ENCODE measurements at places on chromosomes 5 and 9.

- no peak for DNase-seq
Measured at GRCh38 chr9:70410368-70410767, 4.1 kb downstream of the KLF9 start.

DNA sequence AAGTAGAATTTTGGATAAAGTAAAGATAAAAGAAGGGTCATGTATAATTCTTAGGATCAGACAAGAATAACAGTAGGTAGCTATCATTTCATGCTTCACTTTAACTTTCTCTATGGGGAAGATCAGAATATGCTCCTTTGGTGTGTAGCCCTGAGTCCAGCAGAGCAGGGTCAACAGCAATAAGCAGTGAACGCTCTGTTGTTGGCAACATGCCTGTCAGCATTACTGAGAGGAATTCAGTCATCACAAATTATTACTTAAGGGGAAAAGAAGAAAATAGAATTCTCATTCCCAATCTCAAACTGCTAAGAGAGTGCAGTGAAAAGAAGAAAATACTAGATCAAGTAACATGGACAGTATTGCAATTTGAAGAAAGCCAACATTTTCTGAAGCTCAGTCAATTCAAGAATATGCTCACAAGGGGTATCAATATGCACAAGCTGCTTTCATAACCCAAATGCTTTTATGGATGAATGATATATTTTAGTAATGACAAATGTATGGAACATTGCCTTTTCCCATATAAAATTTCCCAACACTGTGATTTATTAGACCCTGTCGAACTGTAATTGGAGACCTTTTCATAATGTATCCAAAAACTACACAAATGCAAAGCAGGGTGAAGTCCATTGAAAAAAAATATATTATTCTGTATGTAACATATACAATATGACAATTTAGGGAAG, 1359.4 kb downstream of the EFNA5 start:
- DNase-seq = no peak

- DNase-seq = no peak
Measured at GRCh38 chr5:27172693-27173092, 134.3 kb upstream of the CDH9 start.

GRCh38 chr9:95078939-95079338, 238.6 kb downstream of the FANCC start:
- DNase-seq = no peak

GRCh38 chr9:4547016-4547415, 56.7 kb downstream of the SLC1A1 start:
- DNase-seq = no peak

GRCh38 chr5:142618130-142618523, 67.8 kb downstream of the FGF1 start:
- DNase-seq = no peak

- no peak for DNase-seq
Measured at GRCh38 chr9:131963072-131964030, 116.3 kb downstream of the MED27 start.

DNA sequence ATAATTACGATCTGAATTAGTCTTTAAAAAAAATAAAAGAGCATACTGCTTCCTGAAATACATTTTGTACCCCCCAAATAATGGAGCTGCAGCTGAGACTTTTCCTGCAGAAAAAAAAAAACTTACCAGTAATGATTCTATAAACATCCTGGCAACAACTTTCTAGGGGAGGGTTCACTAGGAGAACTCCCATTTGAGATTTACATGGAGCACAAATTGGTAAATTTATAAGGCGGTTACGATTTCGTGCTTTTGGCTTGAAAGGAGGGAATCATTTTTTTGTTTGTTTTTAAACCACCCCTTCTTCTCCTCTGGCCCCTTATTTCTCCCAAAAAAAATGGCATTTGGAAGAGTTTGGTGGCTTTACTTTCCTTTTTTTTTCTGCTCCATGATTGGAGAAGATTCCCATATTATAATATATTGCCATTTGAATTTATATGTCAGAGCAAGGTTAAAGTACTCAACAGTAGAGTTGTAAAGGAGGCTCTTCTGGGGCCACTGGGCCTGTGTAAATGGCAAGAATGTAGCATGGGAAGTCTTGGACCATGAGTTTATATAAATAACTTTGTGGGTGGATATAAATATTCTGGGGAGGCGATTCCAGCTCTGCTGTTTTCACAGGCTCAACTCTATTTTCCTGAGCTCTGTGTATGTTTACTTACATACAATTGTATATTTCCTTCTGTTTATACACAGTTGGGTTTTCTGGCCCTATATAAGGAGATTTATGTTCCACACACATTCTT, 159.9 kb downstream of the CSNK1G3 start:
- DNase-seq = no peak

DNA sequence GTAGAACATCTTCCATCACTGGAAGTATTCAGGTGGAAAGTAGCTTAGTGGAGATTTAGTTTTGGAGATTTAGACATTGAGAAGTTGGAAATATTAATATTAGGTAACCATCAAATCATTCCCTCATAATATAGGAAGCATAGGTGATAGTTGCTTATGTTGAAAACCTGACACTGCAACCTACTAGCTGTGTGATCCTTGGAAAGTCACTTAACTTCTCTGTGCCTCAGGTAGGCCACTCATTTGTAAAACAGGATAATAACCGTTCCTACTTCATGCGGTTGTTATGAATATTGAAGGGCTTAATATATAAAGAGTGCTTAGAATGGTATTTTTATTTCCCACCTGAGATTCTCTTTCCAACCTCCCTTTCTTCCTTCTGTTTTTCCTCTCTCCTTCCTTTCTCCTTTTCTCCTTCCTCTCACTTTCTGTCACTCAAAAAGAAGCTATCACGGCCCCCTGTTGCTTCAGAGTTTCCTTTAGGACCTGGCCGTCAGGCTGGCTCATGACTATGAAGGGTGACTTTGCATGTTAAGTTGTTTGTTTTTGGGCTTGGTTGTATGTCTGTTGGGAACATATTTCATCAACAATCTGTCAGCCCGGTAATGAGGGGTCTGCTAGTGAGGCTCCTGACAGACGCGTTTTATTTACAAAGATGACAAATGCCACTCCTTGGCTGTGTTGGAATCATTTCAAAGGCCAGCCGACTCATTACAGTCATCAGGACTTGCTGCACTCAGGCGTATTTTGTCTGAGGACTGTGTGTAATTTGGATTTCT, 31.0 kb downstream of the DOCK2 start:
- DNase-seq = peak; percentile 8

GRCh38 chr5:79193643-79194042, 42.3 kb upstream of the JMY start:
- DNase-seq = peak; percentile 11

DNA sequence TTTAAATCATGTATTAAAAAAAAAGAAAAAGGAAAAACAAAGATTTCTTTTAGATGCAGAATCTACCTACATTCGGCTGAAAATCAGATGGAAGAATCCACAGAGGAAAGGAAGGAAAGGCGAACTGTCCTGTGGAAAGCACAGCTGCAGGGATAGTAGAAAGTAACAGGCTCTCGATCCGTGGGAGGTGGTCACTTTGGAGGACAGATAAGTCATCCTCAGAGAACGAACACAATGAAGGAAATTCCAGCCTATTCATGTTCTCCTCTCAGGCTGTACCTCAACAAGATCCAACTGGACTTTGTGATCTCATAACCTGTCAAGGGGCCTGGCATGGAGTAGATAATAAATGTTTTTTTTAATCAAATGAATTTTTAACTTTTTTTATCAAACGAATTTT, 72.8 kb downstream of the NR6A1 start:
- no peak for DNase-seq

DNA sequence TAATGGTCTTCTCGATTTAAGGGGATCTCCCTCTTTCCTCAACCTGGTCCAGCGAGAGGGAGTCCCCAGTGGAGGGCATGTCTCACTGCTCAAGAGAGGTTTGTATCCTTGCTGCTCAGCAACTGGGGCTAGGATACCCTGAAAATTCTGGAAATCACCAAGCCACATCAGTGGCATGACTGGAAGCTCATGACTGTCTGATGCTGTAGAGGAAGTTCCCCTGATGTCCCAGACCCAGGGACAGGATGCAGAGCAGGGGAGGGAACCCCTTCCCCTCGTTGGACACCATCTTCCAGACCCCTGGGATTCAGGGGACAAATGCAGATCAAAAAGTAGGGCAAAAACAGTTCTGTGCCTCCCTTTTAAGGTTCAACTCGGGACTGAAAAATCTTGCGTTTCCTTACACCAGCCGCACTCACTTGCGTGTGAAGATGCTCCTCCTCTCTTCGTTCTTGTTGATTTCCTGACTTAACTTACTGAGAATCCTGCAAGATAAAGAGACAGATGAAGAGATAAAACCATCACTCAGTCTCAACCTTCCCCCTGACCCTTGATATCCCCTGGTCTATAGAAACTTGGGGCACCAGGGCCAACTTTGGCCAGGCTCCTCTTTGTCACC, 22.1 kb downstream of the LCP2 start:
- no peak for DNase-seq

- DNase-seq = no peak
Measured at GRCh38 chr5:91443023-91443422, 59.9 kb upstream of the ARRDC3 start.

GRCh38 chr9:121261107-121261460, 6.9 kb upstream of the GSN start:
- no peak for DNase-seq

- DNase-seq = no peak
Measured at GRCh38 chr5:172616730-172617129, 24.3 kb upstream of the NEURL1B start.

DNA sequence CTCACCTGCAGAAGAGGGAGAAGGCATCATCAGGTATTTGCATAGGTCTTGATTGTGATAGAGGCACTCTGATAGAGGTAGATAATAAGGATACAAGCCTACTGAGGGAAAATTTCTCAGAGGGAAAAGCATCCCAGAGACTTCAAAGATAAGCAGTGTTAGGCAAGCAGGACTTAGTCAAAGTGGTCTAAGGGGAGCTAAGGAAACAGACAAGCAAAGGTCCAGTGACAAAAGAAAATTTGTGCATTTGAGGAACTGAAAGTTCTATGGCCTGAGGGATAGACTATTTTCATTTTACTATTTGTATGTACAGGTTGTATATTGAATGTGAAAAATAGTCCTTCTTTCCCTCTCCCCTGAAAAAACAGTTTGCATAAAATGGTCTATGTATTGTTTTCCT, 27.4 kb downstream of the OXCT1 start:
- no peak for DNase-seq

DNA sequence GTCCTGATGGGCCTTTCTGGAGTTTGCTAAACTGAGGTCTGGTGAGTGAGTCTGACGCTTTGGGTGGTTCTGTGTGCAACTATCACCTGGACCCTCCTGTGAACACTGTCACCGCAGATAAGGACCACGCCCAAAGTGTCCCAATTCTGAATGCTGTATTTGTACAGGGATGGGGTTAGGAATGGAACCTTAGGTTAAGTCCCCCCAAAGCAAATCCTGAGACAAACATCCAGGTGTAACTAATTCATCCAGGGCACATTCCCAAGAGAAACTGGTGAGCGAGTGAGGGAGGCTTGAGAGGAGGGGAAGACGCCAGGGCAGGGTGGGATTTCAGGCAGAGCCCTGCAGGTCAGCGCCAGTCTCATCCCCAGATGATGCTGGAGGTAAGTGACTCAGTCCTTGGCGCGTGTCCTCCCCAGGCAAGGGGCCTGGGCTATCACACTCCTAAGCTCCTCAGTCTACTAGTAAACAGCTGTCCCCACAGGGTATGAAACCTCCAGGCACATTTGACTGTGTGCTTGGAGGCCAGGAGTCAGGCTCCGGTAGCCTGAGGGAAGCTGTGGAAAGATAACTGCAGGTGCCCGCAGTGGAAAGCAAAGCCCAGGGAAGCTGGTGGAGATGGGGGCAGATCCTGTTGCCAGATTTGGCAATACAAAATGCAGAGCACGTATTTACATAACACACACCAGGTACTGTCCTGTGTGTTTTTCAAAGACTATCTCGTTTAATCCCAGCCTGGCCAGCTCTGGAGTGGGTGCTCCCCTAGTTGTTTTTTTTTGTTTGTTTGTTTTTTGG, 66.7 kb downstream of the IL6ST start:
- DNase-seq = no peak

GRCh38 chr9:3646226-3646625, 120.4 kb upstream of the RFX3 start:
- DNase-seq = no peak

- DNase-seq = no peak
Measured at GRCh38 chr5:140833993-140834392, at the start of gene PCDHA7. Gene PCDHA7 (plus strand): TSS chr5:140834269. CDS start chr5:140834384, 115 bp downstream.

DNA sequence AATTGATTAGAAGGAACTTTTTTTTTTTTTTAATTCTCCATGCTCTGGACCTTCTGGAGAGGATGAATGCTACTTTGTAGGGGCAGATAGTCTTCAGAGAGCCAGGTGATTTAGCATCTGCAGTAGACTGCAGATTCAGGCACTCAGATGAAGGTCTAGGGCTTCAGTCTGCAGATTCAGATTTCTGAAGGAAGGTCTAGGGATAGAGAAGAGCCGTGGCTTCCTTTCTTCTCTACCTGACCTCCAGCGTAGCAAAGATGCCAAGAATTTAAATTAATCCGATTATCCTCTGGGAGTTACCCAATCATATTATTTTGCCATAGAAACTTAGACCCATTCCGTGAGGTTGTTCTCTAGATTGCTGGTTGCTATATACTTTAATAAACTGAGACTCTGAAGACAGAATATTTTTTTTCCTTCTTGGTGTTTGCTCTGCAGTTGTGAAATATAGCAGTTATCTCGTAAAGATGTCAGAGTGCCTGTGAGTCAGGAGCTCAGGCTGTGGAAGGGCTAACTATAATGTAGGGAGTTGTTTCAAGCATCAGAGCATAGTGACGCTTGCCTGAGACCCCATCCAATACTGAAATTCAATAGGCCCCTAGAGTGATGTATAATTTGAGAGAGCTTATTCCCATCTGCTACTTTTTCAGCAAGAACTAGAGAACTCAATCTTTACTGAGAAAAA, 132.7 kb upstream of the SLC12A2 start:
- no peak for DNase-seq

DNA sequence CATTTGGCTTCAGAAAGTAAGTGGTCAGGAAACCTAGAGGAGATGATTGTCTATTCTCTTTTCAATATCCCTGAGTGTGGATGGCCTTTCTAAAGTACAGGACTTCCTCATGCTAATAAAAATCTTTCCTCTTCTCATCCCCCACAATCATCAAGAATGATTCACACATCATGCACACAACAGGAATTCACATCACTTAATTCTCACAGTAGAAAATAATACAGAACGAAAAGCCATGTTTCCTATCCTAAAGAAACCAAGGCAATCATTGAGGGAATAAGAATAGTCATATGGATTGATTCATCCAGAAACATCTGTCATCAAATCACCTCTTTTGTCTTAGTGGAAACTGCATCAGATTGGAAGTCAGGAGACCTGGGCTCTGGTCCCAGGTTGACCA, 203.1 kb upstream of the PIK3R1 start:
- DNase-seq = no peak

GRCh38 chr5:180602481-180603075, 11.3 kb upstream of the SCGB3A1 start:
- DNase-seq = no peak
